ENCODE measurements at places on chromosomes 5 and 9. TPM values are rescaled to one million over a fixed set of nuclear protein-coding genes. Genes with fewer than 3 reads are reported as not detected.

Gene PCDHB10
- 6.1 TPM for total RNA-seq

Gene HSD17B3
- total RNA-seq, result 1.4 TPM

Gene NOXA1
- 9.6 TPM for total RNA-seq

Gene FOXD4L3
- total RNA-seq, result 0.78 TPM

Gene SEMA6A
- 7.4 TPM for total RNA-seq

DNA sequence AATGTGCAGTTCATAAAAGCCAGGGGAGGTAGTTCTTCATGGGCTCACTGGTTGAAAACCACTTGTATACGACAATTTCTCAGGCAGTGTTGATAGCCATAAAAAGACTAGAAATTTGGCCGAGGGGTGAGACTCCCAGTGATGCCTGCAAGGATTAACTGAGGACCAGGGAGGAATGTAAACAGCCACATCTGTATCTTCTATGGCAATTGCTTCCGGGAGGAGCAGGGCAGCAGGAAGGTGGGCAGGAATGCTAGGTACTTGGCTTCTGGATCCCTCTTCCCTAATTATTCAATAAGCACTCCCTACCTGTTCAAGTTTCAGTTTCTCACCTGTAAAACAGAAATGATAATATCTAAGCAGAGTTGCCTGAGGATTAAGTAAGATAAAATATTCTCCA, 45.4 kb downstream of the TMEM232 start:
- no peak for DNase-seq

- DNase-seq, result no peak
Observed at GRCh38 chr5:136006164-136006563, 22.6 kb upstream of the TGFBI start.

GRCh38 chr5:68464424-68464823, 248.9 kb downstream of the PIK3R1 start:
- no peak for DNase-seq

DNA sequence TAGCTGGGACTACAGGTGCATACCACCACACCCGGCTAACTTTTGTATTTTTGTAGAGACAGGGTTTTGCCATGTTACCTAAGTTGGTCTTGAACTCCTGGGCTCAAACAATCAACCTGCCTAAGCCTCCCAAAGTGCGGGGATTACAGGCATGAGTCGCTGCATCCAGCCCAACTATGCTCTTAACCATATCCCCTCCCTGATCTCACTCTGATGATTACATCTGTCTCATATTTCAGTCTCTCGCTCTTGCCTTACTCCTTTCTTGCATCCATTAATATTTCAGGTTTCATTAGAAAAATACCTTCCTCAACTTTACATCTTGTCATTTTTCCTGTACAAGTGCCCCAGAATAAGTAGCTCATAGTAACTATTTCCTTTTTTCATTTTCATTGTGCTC, 61.0 kb upstream of the BASP1 start:
- DNase-seq, result no peak

DNA sequence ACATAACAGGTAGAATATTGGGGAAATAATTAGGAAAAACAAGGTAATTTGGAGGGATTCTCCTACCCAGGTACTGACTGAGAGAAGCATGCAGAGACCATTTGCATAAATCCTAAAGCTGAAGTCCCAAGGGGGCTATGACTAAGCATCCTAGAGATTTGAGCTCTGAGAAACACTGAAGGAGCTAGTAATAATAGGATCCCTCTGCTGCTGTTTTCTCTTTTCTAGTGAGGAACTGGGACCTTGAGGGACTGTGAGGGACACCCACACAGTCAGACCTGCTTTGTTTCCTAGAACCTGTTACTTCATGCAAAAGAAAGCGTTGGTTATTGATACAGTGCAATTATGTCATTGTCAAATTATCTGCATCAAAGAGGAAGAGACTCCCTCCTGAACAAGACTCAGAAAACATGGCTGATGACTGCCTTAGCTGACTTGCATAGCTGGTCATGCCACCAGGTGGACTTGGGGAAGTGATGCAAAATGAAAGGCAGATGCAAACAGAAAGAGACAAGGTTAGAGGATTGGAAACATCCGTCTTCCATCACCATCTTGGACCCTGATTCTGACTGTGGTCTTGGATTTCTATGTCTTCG, 335.4 kb downstream of the NTRK2 start:
- DNase-seq, result no peak

- no peak for DNase-seq
Observed at GRCh38 chr5:18882154-18882553, 1105.8 kb downstream of the CDH18 start.

DNA sequence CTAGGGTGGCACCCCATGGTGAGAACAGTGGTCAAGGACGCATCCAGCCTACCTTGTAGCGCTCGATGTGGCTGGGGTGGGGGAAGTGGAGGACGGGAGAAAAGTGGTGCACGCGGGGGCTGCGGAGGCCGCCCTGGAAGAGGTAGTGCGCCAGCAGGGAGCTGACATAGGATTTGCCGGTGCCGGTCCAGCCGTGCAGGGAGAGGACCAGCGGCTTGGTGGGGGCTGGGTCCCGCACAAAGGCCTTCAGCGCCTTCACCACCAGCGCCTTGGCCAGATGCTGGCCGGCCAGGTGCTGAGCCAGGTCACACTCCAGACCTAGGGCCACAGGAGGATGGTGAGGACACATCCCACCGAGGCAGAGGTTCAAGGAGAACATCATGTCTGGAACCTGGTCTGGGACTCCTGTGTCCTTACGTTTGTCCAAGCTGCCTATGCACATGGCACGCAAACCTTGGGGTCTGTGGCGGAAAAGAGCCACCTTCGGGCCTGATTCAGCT, 797 bp downstream of the TOR2A start:
- DNase-seq, result no peak

DNA sequence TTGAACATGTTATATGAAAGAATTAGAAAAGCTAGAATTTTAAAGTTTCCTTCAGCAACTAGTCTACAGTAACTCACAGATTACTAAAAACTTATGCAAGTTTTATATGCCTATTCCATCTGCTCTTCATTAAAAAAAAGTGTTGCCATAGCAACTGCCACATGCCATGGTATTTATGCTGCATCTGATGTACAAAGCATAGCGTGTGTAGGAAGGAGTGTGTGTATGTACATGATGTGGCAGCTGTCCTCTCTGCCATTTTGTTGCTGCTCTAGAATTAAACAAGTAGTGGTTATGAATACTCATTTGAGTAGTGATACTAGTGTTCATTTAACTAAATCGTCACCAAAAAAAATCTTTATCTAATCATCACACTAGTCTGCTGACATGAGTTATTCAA, 593.5 kb downstream of the CETN3 start:
- no peak for DNase-seq

DNA sequence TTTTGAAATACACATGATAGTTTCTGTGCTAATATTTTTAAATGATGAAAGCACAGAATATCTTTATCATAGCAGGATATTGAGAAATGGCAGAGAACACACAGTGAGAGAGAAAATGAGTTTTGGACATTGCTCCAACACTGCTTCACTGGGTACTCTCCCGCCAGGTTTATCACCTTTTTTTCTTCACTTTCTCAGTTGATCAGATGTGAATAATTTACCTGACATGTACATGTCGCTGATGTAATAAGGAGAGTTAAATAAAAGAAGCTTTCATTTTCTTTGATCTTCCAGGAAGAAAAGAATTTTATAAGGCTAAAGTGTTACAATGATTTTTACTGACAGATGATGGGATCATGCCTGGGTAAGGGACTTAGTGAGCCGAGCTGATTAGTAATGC, 134.5 kb downstream of the ALDH1A1 start:
- no peak for DNase-seq

- no peak for DNase-seq
Observed at GRCh38 chr5:150618163-150618562, 22.3 kb upstream of the SYNPO start.

GRCh38 chr5:152642880-152643279, 237.8 kb upstream of the NMUR2 start:
- no peak for DNase-seq

DNA sequence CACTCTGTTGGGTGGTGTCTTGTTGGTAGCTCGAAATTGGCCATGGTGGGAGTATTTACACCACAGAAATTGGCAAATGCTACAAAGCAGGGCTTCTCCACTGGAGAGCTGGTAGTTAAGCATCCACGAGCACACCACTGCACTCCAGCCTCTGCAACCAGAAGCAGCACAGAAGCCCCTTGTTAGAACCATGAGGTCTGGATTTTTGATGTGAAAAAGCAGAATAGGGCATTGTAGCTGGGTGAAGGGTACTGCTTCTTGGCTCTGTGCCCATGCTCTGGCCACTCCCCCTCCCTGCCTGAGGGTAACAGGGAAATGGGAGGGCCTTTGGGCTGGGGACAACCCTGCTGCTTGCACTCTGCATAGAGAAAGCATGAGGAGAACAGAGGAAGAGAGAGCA, 81.2 kb upstream of the UBTD2 start:
- no peak for DNase-seq

GRCh38 chr5:10489810-10490426, 48.2 kb downstream of the ROPN1L start:
- DNase-seq, result no peak

DNA sequence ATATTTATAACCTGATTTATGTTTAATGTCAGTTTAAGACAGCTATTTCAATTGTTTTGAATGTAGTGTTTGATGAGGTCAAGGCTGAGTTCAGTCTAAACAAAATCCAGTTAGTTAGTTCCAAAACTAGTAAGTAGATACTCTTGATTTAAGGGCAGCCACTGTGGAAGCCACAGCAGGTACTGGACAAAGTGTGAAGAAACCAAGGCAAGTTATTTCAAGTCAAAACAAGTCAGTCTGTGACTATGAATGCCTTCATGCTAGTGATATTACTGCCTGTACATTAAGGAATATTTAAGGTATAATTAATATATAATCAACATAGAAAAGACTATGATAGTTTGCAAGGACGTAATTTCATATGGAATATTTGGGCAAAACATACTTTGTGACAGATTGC, 362.3 kb downstream of the DMRTA1 start:
- no peak for DNase-seq

- no peak for DNase-seq
Observed at GRCh38 chr5:68884883-68885282, 208.9 kb upstream of the SLC30A5 start.

- no peak for DNase-seq
Observed at GRCh38 chr5:94802450-94802849, 184.0 kb downstream of the SLF1 start.

DNA sequence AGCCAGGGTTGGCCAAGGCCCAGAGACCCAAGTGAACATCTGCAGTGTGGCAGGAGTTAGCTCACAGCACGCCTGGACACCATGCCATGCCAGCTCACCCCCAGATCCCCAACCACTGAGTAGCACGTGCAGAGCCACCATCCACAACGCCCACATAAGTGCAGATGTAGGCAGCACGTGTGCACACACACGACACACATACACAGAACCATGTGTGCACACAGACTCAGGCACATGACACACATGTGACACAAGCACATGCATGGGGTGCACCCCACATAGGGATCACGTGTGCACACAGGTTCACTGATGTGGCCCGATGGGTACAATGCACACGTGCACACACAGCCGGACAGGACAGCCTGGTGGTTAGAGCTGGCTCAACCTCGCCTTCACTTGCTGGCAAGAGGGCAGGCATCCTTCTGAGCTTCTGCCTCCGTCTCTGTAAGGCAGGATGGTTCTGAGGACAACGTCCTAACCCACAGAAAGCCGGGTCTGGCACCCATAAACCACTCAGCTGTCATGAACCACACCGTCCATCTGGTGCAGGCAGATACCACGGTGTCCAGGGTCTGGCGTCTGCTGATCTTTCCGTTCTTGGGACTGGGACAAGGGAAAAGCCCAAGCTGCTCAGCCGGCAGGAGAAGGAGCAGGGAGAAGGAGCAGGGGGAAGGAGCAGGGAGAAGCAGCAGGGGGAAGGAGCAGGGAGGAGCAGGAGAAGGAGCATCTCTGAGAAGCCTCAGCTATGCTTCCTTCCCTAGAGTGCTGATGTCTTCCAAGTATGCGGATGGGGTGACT, 12.0 kb downstream of the LRRC26 start:
- DNase-seq, result no peak

DNA sequence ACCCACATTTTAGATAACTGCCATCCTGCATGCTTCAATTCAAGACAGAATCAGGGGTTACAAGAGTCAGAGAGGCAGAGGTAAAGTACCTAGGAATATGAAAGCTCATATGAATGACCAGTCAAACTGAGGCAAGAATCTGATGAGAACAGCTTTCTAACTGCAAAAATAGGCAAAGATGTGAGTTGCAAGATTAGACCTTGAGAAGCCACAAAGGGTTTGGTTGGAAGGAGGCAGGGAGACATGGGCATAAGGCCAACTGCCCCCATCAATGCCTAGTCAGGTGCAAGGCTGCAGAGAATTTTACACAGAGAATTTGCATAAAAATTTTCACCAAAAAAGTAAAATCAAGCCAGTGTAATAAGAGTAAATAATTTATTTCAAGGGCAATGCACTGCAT, 12.8 kb downstream of the FAM114A2 start:
- DNase-seq, result no peak

Measured in thoracic aorta (tissue), 2 donors.